M059J (cell line): ENCODE measurements at places on chromosomes 2 and 18. TPM values are rescaled to one million over a fixed set of nuclear protein-coding genes. Genes with fewer than 3 reads are reported as not detected.
A peak's percentile ranks its signal among the peaks of the same experiment; 100 is the strongest.

LGALSL gene
- 0.34 and 5.0 TPM in 2 replicates for total RNA-seq

PRKD3 gene
- 46.0 and 46.4 TPM in 2 replicates for total RNA-seq

SLC5A7 gene
- total RNA-seq: not detected in 2 replicates

PCGF1 gene
- 28.9 and 31.3 TPM in 2 replicates for total RNA-seq

CCDC141 gene
- total RNA-seq: 0.07 TPM in 1 of 2 replicates, not detected in the other

CCDC88A gene
- 31.0 and 33.9 TPM in 2 replicates for total RNA-seq

TRMT61B gene
- total RNA-seq: 12.2 and 18.2 TPM in 2 replicates

TGFA gene
- 8.1 and 9.3 TPM in 2 replicates for total RNA-seq

ONECUT2 gene
- 1.2 and 1.5 TPM in 2 replicates for total RNA-seq

TTC27 gene
- total RNA-seq: 13.8 and 17.0 TPM in 2 replicates

AGPS gene
- total RNA-seq: 32.2 and 46.7 TPM in 2 replicates

CGREF1 gene
- 0.17 and 0.84 TPM in 2 replicates for total RNA-seq

TLX2 gene
- total RNA-seq: 0.10 and 0.34 TPM in 2 replicates

DYSF gene
- total RNA-seq: 0.27 and 0.81 TPM in 2 replicates

PLB1 gene
- 0.91 and 1.5 TPM in 2 replicates for total RNA-seq

CROCC2 gene
- not detected in 2 replicates for total RNA-seq

MROH2A gene
- not detected in 2 replicates for total RNA-seq

DNA sequence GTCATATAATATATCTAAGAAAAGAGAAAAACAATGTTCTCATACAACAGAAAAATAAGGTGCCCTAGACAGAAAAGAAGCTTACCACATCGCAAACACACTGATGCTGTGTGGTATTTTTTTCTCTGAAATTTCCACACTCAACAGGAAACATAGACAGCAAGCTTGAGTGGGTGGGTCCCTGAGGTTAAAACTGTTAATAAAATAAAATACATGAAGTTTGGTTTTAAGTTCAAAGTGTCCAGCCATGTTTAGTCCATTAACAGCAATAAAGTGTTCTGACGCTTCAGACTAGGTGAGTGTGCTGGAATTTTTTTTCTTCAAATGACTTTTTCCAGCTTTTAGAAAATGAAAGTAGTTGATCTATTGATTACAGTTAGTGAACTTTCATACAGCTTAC lies 83.3 kb upstream of the EPB41L5 start:
- DNase-seq: no peak

- peak; percentile 1 for DNase-seq
These were observed 58.9 kb upstream of the CTNNA2 start for GRCh38 chr2:79453918-79454317.

GRCh38 chr2:60383401-60384143 lies 169.9 kb downstream of the BCL11A start:
- no peak for DNase-seq

DNA sequence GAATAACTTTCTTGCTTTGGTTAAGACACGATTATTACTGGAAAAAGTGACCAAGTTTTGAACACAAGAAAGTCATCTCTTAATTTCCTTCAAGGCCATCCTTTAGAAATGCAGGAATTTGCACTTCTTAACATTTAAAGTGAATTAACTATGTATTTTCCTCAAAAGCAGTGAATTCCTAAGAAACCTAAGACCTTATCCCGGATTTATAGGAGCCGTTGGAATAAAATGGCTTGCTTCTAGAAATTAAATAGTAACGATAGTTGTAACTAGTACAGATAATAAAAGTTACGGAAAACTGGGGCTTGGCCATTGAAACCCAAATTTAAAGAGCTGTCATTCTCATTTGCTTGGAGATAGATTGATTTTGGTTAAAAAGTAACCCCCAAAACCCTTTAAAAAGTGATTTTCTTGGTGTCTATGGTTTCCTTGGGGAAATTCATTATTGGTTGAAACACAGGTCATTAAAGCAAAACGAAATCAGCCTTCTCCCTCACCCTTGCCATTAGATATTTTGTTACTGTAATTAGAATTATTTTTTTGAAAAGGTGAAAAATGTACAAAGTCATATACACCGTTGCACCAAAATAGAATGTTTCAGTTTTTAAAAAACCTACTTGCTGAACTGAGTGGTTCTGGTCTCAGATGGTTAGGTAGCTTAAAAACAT lies 2.0 kb downstream of the SKOR2 start:
- no peak for DNase-seq

GRCh38 chr2:48250474-48250844 lies 279.5 kb upstream of the STON1 start:
- DNase-seq: no peak

DNA sequence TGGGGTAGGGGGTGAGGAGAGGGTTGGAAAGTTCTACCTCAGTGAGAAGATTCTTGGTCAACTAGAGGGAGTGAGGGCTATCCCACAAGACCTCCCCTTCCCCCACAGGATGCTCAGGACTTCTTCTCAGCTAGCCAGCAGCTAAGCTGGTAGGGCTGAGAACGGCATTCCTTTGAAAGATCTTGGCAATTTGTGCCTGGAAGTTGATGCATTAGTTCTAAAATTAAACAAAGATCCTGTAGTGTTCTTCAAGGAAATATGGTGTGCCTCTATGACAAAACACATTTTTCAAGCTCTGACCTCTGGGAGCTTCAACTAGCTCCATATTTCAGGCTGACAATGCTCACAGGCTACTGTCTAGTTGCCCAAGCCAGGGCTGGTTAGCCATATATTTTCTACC lies 2.3 kb downstream of the LYPD1 start:
- DNase-seq: peak; percentile 28

DNA sequence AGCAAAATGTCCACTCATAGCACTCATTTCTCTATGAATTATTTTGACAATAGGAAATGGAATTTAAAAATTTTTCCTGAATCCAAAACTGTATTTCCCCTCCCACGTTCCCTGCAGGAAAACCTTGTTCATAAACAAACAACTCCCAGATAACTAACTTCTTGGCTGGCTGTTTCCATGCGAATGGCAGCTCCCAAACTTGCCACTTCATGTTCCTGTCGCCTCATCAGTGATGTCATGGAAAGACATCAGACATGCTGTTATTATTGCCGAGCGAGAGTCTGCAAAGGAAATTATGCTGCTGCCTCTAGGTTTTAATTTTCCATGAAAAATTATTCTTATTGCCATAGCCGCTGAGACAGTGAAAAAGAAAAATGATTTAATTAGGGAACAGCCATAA lies 117.0 kb upstream of the RIOK3 start:
- no peak for DNase-seq

DNA sequence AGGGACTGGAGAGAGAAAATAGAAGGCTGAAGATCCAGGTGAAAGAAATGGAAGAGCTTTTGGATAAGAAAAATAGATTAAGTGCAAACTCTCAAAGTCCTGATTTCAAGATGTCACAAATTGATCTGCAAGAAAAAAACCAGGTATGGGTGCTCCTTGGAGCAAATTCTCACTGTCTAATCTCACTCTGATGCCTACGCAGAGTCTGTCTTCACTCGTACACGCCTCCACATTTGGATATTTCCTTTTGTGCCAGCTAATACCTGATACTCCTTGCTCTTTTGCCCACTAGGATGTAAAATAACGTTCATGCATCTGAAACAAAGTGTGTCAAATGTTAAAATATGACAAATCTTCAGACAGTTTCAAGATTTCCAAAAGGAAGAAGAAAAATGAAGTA lies 99.4 kb downstream of the CCDC102B start:
- no peak for DNase-seq

- DNase-seq: no peak
These were observed 35.8 kb downstream of the MAP4K3 start for GRCh38 chr2:39401319-39401718.

- DNase-seq: peak; percentile 66
These were observed 580 bp upstream of the NDUFV2 start for GRCh38 chr18:9101730-9102507.

- no peak for DNase-seq
These were observed 25.9 kb upstream of the SGPP2 start for GRCh38 chr2:222398446-222398885.

DNA sequence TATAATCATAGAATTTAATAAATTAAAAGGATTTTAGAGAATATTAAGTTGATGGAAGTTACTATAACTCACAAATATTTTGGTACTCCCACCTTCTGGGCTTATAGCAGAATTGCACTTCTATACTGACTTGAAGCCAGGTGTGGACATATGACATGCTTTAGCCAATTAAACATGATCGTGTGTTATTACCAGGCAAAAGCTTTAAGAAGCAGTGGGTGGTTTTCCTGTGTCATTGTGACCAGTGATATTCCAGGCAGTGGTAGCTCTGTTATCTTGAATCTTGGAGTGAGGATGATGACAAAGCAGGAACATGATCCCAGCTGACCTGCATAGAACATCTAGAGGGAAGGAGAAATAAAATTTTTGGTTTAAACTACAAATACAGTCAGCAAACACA lies 370.9 kb upstream of the ZEB2 start:
- DNase-seq: peak; percentile 36

DNA sequence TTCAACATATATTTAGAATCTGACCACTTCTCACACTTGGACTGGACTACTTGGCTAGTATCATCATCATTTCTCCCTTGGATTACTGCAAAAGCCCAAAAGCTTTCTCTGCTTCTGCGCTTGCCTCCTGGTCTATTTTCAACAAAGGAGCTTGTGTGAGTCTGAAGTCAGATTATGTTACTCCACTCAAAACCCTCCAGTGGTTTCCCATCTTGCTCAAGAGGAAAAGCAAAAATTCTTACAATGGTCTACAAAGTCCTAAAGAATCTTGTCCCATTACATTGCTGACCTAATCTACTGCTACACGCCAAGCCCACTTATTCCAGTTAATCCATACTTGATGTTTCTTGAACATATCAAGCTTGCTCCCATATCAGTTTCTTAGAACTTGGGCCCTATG lies 9.6 kb downstream of the PREPL start:
- no peak for DNase-seq

DNA sequence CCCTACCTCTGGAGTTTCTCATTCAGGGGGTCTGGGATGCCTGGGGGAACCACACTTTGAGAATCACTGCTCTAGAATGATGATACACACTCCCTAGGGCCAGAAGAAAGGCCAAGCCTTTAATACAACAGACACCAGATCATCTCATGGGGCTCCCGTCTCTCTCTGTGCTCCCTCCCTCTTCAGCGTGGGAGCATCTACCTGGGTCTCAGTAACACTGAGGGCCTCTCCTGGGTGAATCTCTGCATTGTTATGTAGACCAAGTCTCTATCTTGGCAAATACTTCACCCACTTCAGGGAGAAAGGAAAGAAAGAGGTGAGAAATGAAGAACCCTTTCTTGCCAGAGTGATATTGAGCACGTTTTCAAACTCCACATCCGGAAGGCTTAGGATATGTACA lies 146.8 kb upstream of the MSH6 start:
- no peak for DNase-seq

GRCh38 chr2:237724811-237725478 lies 73.6 kb upstream of the RBM44 start:
- no peak for DNase-seq

GRCh38 chr18:38940475-38940862 lies 1374.9 kb upstream of the CELF4 start:
- DNase-seq: no peak

- no peak for DNase-seq
These were observed 36.7 kb downstream of the HDAC4 start for GRCh38 chr2:239363946-239364637.

DNA sequence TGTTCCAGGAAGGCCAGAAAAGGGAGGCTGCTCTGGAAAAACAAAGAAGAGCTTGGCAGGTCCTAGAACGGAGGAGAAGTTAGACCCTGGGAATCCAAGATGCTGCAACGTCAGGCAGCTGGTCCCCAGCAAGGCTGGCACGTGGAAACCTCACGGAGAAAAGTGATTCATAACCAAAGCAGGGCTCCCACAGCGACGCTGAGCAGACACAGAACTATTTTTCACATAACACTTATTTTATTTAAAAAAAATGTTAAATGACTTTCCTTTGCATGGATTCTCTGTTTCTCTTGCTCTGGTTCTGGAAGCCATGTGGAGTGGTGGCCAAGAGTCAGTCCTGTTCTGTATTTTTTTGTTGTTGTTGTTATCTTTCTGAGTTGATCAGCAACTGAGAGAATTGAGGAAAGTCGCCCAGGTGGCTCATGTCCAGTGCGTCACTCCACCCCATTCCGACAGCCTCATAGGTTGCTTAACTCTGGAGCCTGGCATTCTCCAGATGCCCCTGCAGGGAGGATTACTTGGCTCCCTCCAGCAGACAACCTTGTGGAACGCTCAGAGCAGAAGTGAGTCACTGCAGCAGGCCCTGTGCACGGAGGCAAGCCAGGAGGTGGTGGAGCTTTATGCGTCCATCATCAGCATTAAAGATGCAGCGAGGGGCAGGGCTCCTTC lies 229.9 kb upstream of the HDAC4 start:
- peak; percentile 51 for DNase-seq

- no peak for DNase-seq
These were observed 1257.5 kb upstream of the ACVR2A start for GRCh38 chr2:146587291-146587713.

DNA sequence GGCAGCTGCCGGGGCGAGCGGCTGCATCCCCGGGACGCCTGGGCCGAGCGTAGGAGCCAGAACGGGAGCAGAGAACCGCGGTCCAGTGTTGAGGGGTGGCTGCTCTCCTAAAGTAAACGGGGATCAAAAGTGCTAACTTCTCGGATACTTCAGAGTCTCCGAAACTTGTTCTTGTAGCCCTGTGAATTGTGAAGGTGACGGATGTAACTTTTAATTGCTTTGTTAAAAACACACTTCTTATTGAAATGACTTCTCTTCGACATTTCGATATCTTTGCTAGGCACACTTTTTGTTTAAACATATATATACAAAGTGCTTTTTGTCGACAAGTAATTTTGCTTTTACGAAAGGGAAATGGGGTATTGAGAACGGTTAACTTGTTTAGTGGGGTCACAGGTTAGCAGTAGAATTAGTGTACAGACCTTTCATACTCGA lies 540 bp downstream of the ATP9B start:
- DNase-seq: no peak

- peak; percentile 3 for DNase-seq
These were observed 636.2 kb downstream of the EPHA4 start for GRCh38 chr2:220935789-220936321.

- no peak for DNase-seq
These were observed 31.3 kb downstream of the ANKMY1 start for GRCh38 chr2:240526521-240526920.

DNA sequence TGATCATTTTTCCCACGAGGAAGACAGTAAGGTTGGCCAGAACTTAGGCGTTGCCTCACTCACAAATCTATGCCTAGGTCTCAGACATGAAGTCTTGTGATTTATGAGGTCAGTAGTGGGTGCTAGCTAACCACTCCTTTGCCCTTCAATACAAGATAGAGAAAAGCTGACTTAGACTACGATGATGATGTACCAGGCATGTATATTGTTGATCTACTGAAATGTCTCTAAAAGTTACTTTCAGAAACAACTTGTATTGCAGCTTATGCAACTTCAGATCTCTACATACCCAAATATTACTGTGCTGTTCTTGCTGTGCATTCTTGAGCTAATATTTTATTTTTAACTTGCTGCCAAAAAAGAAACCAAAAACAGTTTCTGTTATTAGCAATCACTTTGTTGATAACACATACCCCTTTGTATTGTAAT lies 30.6 kb downstream of the MAPRE2 start:
- DNase-seq: no peak
